ENCODE measurements at places on chromosomes 3 and 15.

DNA sequence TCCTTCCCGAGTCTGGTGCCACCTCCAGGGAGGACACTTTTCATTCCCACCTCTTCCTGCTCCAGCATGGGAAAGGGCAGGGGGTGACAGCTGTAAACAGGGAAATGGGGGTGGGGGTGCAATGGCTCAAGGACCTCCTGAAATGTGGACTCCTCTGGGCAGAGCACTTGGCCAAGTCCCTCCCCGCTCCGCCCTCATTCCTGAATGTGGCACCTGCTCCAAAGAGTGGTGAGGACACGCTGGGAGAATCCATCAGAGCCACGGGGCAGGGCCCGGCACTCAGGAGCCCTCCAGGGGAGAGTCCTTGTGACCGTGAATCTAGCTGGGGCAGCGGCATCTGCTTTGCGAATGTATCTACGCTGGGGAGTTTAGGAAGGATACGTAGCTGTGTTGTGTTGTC is 11.1 kb upstream of the LINGO1 start:
- no peak for DNase-seq

DNA sequence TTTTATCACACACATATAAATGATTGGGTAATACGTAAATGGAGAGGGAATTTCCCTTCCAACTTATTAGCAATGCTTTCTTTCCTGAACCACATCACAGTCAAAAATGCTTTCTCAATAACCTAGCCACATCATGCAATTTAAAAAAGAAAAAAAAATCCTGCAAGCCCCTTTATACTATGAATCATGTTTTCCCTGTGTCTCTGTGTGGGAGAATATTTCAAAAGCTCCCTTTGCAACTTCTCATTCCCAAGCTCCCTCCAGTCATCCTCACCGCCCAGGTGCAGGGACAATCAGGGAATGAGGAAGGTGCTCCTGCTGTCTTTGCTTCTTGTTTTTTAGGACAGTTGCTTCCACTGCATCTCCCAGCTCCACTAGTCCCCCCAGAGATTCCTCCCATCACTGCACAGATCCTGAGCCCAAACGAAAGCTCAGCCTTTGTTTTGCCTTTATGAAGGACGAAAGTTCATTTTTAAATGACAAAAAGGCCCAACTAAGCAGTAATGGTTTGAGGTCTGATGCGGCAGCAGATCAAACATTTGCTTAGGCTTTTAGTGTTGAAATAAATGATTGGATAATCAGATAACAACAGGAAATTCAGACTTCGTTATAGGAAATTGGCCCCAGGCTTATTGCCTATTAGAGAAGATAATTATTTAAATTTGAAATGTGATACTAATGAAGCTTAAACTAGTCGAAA is 47.8 kb upstream of the ADGRG7 start:
- no peak for DNase-seq

GRCh38 chr15:86526938-86527690 is 447.4 kb downstream of the AGBL1 start:
- DNase-seq = no peak

- no peak for DNase-seq
Measured at GRCh38 chr3:107227091-107227490, 150.1 kb upstream of the CCDC54 start.

GRCh38 chr3:32436816-32437189 is 45.1 kb downstream of the CMTM7 start:
- DNase-seq = no peak

DNA sequence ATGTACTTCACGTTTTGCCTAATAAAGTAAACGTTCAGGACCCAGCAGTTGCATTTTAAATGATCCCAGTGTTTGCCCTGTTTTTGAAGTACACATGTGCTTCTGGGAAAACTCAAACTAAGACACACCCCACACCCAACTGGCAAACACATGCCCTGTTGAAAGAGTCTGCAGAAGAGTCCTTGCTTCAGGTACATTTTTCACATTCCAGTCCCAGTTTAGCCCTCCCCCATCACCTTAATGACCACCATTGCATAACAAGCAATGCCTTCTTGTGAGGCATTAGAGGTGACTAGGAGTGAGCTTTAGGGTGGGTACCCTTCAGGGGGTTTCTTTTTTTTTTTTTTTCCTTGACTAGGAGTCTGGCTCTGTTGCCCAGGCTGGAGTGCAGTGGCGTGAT is 322.3 kb downstream of the CNTN4 start:
- DNase-seq = no peak

GRCh38 chr15:73323956-73324355 is 44.8 kb downstream of the HCN4 start:
- no peak for DNase-seq

Data from T1000 (cell line).